Amygdala (tissue), 56 donors: ENCODE measurements at places on chromosomes 1 and 21.

- DNase-seq: no peak
Measured at GRCh38 chr1:2857521-2857920, 56.0 kb upstream of the TTC34 start.

- DNase-seq: no peak
Measured at GRCh38 chr1:6185151-6185550, 5.0 kb upstream of the CHD5 start.

DNA sequence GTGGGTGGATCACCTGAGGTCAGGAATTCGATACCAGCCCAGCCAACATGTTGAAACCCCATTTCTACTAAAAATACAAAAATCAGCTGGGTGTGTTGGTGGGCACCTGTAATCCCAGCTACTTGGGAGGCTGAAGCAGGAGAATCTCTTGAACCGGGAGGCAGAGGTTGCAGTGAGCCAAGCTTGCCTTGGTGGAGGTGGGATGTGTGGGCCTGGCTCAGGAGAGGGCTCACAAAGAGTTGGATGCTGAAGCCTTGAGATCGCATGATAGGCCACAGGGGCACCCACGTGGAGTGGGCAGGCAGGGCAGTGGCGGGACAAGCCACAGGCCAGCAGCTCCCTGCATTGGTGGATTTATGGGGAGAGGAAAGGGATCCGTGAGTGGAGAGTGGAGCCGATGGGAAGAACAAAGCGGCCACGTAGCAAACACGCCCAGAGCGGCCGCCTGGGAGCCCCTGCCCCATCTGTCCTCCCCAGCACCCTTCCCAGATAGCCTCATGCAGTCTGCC, 4.4 kb downstream of the THAP3 start:
- DNase-seq: no peak

- DNase-seq: no peak
Measured at GRCh38 chr1:184509105-184509504, 122.3 kb downstream of the C1orf21 start.

GRCh38 chr21:36743008-36743407, 44.1 kb downstream of the SIM2 start:
- no peak for DNase-seq

- no peak for DNase-seq
Measured at GRCh38 chr1:52857443-52857842, 14.9 kb downstream of the ZYG11A start.

GRCh38 chr21:44815225-44815624, 2.6 kb downstream of the SUMO3 start:
- no peak for DNase-seq

DNA sequence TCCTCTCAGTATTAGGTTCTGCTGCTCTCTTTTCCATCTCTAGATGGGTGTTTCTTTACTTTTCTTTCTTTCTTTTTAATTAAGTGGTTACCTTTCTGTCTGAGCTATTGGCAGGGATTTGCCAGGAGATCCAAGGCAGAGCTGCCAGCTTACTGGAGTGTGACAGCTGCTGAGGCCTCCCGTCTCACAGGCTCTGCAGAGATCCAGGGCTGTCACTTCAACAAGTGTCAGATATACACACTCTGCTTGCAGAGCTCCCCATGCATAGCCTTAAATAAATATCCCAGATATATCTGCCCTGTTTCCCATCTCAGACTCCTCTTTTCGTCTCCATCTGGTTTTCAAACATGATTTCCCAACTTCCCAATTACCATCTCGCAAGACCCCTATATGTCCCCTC, 124.3 kb downstream of the NOS1AP start:
- no peak for DNase-seq

DNA sequence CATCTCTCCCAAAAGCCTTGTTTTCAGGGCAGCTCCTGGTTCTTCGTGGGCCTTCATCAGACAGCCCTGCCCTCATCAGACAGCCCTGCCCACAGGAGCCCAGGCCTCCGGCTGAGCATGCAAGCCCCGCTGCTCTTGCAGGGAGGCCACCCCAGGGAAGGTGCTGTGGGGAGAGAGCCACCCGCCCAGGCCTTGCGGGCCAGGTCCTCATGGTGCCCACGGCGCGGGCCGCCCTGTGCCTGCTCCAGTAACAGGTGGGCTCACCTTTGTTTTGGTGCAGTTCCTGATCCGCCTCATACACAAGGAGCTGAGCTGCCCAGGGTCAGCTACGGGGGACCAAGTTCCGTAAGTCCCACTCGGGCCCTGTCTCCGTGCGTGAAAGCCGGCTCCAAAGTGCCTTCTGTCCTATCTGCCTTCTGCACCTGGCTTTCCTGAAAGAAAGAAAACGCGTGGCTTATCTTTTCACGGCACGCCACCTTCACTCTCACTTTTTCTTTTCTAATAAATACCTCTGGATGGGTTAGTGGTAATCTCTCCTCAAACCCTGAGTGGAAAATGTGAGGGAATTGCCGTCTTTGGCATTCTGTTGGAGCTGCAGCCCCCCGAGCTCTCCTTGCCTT, 65.9 kb downstream of the SLC37A1 start:
- DNase-seq: no peak

GRCh38 chr1:206446688-206447421, 23.4 kb upstream of the IKBKE start:
- DNase-seq: no peak

DNA sequence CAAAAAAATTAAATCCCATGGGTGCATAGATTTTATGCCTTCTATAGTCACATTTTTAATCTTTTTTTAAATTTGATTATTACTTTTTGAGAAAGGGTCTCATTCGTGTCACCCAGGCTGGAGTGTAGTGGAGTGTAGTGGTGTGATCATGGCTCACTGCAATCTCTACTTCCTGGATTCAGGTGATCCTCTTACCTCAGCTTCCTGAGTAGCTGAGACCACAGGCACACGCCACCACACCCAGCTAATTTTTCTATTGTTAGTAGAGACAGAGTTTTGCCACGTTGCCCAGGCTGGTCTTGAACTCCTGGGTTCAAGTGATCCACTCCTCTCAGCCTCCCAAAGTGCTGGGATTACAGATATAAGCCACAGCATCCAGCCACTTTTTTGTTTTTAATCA, 10.4 kb downstream of the CBR3 start:
- DNase-seq: no peak

GRCh38 chr21:37384416-37384815, 17.8 kb downstream of the DYRK1A start:
- DNase-seq: no peak

DNA sequence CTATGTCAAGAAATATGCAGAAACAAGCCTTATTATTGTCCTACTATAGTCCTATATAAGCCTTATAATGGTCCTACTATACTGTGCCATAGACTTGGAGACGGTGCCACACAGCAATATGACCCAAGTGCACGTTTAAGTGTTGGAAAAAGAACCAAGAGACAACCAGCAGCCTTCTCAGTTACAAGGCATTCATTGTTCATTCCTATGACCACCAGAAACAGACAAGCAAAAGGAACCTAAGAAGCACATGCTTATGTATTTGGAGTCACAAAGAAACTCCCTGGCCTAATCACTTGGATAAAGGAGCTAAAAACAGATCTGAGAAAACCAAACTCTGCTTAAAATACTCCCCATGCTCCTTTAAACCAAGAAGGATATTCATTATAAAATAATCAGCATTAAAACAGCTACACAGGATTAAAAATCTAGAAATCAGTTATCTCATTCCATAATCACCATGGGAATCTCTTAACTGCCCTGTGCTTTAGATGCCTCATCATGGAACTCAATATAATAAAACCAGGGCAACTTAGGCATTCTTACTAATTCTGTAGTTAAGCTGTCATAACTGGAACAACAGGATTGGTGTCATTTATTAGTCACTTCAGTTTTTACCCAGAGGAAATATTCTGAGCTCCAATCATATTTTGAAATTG, 7.0 kb downstream of the COLGALT2 start:
- no peak for DNase-seq

DNA sequence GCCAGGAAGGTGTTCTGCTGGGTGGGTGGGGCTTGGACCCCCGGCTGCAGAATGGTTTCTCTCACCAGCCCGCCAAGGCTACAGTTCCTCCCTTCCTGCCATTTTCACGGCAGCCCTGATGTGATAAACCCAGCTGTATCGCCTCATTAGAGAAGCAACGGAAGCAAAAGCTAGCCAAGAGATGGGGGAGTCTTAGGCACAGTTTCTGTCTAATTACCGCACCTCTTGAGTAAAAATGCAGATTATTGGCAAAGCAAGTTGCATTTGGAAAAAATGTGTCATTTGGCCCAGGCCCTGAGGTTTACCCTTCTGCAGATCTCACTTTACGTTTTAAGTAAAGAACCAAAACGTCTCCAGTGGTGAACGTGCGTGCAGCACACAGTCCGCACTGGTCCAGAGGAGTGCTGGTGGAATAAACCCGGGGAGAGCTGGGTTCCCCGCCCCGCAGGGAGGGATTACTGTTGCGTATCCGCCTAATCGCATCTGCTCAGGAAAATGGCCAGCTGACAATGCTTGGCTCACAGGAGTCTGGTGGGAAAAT, 109.9 kb downstream of the GALNT2 start:
- DNase-seq: peak; percentile 66

DNA sequence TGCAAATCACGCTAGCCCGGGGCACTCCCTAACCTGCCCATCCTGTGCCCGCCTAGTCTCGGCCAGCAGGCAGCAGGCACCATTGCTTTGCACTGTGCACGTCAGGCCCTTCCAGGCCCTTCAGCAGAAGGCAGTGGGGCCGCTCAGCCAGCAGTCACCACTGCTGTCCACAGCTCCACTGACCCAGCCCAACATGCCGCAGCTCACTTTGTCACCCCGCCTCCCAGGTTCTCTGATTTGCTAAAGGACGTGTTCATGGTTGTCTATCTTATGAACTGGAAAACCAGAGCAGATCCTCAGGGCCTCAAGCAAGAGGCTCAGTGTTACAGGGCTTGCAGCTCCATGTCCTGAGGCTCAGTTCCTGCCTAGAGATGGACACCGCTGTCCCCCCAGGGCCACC, 14.2 kb upstream of the SPOCD1 start:
- DNase-seq: no peak

DNA sequence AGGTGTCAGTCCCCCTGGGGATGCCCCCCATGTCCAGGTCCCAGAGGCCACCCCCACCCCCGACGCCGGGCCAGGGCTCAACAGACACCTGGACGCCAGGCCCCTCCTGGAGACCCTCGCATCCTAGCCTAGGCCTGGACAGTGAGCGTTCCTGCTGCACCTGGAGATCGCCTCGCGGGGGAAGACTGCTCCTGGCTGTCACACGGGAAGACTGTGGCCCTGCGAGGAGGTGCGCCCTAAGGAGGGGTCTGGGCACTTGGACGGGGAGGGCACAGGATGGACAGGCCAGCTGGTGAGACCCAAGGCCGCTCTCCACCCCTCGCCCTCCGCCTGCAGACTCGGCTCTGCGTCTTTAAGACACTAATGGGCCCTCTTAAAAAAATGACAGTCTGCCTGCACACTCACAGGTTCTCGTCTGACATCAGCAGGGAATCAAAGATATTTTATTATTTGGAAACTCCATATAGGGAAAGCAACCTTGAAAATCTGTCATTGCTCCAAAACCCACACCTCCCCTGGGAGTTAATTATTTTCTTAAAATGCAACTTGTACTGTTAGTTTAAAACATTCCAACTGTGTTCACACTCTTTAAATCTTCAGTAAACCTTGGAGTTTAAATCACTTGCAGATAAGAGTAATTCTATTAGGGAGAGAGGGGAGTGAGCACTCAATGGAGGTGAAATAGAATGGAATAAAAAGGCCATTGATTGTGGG, 45.6 kb upstream of the ACTRT2 start:
- no peak for DNase-seq

GRCh38 chr21:44905728-44906090, 15.0 kb downstream of the ITGB2 start:
- DNase-seq: no peak

DNA sequence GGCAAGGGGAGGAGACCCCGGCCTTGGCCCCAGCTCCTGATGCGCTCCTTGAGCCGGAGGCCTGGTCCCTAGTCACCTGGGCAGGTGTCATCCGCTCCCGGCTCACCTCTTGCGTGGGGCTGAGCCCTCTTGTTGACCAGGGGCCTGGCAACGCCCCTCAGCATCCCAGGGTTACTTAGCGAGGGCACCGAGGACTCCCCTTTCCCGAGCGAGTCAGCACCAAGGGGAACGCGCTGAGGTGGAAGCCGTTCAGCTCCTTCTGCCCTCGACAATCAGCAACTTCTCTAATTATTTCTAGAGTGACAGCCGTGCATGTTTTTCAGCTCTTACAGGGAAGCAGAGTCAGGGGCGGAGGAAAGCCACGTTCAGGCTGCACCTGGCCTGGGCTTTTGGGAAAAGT, 522 bp downstream of the SLC45A1 start:
- DNase-seq: no peak

- DNase-seq: no peak
Measured at GRCh38 chr1:175802407-175803123, 59.2 kb upstream of the TNR start.

DNA sequence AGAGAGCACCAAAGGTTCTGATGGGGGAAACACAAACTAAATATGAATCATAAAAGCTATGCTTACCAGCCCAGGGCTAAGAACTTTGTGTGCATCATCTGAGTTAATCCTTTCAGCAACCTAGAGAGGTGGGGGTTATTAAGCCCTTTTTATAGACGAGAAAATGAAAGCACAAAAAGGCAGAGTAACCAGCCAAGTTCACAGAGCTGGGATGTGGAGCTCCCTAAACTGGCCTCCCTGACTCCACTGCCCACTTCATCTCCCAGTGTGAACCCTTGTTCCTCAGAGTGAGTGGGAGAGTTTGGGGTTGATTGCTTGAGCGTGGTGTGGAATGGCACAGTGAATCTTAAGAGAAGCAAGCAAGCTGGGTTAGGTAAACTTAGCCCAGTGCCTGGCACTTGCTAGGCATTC, 10.8 kb upstream of the BCAR3 start:
- DNase-seq: no peak

DNA sequence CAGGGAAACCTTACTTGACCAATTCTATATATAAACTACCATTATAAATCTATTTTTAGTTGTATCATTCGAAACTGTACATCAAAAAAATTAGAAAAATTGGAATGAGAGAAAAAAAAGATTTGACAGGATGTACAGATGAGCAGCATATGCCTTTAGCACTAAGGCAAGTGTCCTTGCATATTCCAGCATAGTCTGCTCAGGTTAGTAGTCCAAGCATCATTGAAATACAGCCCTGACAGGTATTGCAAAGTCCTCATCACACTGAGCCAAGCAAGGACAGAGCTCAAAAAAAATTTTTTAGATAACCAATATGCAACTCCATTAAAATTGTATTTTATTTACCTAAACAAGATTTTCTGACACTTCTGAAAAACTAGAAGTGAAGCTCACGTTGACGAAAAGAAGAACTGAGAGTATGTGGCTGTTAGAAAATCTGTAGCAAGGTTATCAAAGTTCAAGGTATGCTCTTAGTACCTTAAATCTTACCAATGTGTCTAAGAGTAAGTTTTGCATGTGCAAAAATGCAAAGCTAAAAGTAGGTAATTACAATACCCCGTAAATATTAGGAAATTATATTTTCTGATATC, 465.6 kb upstream of the ADGRL4 start:
- no peak for DNase-seq

DNA sequence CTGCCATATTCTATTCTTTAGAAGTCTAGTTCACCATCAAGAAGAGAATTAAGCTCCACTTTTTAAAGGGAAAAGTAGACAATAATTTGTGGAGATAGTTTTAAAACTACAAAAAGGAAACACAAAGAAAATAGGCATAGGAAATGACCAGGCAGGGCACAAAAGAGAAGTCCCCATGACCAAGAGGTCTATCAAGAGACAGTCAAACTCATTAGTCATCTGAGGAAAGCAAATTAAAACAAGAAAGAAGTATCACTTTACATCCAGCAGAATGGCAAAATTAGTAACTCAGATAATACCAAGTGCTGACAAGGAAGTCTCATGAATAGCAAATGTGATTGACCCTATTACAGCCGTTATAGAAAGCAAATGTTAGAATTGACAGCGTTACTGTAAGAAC, 243.7 kb upstream of the SNX7 start:
- no peak for DNase-seq
